ENCODE measurements at places on chromosomes 7 and 10.

- no peak for DNase-seq
These were observed 297.1 kb downstream of the GALNT17 start for GRCh38 chr7:71429083-71429482.

GRCh38 chr10:34732926-34733325, 82.2 kb downstream of the PARD3 start:
- DNase-seq, result no peak

DNA sequence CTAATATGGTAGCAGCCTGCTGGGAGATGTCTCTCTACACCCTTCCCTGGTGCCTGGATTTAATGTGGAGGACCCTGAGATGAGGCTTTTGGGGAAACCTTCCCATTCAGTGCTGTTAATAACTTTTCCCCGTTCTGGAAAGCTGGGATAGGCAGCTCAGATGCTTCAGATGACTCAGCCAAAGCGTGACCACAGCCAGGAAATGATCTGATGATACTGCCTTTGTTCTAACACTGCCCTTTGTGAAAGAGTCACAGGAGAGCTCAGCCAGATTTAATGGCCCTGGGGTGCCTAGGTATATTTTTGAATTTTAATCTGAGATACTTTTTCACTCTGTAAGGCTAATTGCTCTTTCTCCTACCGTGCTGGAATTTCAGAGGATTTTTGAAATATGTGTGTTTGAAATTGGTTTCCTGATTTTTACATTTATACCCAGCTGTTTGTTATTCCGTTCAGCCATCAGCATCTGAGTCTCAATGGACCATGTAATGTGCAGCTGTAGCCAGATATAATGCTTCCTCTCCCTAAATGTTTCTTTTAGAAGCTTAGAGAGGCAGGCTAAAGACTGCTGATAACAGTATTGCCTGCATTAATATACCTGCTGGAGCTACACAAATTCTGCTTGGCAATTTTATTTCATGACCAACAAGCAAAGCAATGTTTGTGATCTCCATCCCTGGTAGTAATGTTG, 17.8 kb downstream of the CELF2 start:
- DNase-seq, result no peak

DNA sequence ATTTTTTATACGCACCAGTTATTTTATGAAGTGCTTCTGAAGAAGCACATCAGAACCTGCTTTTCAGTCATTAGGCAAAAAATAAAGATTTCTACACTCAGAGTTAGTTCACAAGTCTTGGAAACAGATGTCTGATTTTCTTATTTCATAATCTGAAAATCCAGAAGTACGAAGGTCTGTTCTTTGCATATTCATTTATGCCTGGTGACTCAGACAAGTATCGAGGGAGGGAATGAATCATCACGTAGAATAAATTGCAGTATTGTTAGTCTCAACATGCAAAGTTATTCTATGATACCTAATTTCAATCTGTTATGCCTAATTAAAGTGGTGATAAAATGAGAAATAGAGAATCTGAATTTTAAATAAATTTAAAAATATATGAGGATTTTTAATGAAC, 113.6 kb upstream of the SEM1 start:
- DNase-seq, result no peak

Measured in activated CD4-positive, alpha-beta memory T cell treated with anti-CD3 and anti-CD28 coated beads, Interleukin-2, amount 10 ng/mL, durations not matched to agents 7 days and 5 days (primary cell).